Activated effector memory CD4-positive, alpha-beta T cell treated with anti-CD3 and anti-CD28 coated beads, Interleukin-2, amount 50 U/mL, for 16 hours (primary cell): ENCODE measurements at places on chromosomes 3 and 15.

DNA sequence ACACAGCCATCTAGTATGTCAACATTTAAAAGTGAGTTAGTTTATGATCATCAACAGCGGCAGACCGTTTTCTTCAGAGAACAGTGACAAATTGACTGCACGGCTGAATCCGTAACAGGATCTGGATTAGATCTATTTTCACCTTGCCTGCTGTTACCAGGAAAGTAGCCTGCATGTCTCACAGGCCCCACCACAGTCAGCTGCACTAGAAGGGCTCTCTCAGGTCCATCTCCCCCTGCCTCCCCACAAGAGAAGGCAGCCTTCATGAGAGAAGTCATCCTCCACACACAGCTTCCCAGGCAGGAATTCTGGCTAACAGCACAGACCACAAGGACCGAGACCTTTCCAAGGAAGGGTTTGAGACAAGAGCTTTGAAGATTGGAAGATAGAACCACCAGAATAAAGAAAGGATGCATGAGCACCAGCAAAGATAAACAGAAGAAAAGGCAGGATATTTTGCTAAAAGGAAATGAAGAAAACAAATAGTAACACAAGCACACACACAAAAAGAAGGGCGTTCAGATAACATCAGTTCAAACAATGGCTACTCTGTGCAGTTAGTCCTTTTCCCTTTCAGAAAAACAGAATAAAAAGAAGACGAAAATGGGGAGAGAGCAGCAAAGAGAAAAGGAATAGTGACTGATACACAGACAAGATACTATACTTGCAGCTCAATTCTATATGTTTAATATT is 127.5 kb downstream of the SNRK start:
- no peak for DNase-seq

GRCh38 chr3:62214850-62215249 is 158.5 kb downstream of the FEZF2 start:
- DNase-seq: no peak

DNA sequence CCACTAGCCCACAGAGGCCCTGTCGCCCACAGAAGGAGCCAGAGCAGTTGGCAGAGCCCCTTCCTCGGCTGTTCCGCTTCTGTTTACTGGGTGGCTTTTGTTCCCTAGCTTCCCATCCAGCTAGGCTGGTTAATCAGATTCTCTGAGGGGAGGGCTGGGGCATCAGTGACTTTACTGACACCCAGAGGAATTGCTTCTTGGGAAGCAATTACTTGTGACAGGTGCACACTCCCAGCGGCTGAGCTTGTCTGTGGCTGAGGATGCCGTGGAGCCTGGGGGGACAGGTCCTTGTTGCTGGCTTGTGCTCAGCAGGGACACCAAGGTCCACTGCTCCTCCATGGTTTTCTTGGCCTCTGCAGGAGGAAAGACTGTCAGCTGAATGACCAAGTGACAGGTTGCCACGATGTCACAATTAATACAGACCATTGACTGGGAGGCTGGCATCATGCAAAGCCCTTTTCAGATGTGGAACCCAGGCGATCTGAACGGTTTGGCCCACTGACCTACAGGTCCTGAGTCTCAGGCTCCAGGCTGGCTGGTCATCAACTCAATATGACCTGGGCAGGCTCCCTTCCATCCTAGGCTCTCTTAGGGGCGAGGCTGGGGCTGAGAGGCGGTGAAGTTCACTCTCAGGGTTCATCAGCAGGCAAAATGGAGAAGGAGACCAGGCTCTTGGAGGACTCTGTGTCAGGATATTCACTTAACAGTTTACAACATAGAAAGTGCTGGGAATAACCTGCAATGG is 31.8 kb upstream of the SFMBT1 start:
- DNase-seq: peak; percentile 50

DNA sequence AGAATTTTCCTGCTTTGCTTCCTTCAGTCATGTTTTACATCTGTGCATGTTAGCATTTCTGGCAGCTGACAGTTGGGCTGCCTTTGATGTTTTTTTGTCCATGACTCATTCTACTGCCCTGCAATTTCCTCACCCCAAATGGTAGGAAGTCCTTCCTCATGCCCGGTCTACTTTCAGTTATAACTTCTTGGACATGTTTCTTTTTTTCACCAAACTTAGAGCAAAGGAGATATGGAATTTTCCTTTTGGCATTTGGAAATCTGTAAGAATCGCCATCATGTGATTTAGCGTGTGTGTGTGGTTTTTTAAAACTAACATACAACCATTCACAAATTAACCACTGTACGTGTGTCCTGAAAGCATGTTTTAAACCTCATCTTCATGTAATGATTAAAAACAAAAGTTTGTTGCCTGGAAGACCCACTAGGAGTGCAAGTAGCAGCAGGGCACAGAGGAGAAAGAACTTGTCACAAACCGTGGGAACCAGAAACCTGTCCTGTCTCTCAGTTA is 430.7 kb upstream of the CFAP20DC start:
- no peak for DNase-seq

DNA sequence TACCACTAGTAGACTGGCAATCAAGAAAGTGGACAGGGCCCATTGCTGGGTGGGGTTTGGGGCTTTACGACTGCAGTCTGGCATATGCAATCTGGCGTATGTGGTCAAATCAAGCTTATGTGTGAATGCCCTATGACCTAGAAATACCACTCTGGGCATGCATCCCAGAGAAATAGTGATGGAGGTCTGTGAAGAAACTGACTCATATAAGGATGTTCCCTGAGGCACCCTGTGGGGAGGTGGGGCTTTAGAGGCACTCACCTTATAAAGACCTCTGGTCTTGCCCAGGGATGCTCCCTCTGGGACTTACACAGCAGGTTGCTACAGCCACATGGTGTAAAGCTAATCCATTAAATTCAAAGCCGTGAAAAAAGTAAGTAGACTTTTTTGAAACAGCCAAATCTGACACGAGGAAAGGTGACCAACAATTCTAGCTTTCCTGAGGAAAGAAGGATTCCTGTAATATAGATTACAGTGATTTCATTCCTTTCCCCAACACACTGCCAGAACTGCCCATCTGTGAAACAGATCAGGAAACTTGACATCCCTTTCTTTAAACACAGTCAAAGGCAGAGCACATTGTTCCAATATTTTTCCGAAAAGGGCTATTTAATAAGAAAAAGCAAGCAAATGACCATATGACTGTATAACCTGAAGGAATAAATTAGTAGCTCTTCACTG is 13.6 kb downstream of the RARRES1 start:
- DNase-seq: no peak

DNA sequence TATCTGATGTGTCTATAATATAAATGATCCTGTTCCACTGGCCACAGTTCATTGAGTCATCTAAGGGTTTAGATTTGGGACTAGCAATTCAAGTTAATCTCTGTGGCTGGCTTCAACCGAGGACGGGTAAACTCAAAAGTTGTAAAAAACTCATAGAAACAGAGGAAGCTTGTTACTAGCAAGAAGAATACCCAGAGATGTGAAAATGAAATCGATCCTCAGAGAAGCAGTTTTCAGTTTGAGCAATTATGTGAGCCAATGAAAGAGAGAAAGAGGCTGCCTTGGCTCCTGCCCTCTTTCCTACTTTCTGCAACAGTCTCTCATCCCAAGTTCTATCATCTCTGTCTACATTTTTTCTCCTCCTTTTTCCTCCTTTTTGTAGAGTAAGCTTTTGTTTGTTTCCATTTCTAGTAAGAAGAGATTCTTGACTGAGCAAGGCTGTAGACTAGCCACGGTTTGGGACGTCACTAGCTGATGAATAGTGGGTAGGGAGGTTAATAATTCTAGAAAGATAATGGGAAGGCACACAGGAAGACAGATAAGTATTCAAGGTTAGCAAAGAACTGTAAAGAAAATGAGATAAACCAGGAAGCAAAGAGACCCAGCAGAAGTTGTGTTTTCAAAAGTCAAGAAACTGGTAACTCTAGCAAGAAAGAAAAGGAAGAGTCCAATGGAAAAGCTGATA is 298.9 kb upstream of the NR2F2 start:
- DNase-seq: no peak

- DNase-seq: no peak
Observed at GRCh38 chr3:88142094-88142624, 7.6 kb upstream of the C3orf38 start.

GRCh38 chr3:81951106-81951505 is 189.7 kb upstream of the GBE1 start:
- DNase-seq: no peak

DNA sequence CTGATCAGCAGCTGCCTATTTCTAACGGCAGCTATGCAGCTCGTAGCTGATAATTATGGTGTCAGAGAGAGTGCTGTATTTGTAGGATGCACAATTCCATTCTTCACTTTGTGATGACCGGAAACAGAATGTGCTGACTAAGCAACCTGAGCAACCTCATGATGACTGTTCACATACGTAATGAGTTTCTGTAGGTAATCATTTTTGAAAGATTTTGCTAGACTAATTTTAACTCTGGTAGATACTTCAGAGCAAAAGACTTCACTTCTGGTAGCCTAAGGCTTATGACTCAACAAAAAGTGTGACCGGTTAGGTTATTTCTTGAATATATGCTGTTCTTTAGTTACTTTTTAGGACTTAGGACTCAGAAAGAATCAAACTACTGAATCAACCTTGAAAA is 567.7 kb downstream of the NAALADL2 start:
- DNase-seq: no peak

- no peak for DNase-seq
Observed at GRCh38 chr15:67108122-67108961, 42.9 kb downstream of the SMAD3 start.

- no peak for DNase-seq
Observed at GRCh38 chr3:141972399-141972798, 96.0 kb downstream of the ATP1B3 start.

DNA sequence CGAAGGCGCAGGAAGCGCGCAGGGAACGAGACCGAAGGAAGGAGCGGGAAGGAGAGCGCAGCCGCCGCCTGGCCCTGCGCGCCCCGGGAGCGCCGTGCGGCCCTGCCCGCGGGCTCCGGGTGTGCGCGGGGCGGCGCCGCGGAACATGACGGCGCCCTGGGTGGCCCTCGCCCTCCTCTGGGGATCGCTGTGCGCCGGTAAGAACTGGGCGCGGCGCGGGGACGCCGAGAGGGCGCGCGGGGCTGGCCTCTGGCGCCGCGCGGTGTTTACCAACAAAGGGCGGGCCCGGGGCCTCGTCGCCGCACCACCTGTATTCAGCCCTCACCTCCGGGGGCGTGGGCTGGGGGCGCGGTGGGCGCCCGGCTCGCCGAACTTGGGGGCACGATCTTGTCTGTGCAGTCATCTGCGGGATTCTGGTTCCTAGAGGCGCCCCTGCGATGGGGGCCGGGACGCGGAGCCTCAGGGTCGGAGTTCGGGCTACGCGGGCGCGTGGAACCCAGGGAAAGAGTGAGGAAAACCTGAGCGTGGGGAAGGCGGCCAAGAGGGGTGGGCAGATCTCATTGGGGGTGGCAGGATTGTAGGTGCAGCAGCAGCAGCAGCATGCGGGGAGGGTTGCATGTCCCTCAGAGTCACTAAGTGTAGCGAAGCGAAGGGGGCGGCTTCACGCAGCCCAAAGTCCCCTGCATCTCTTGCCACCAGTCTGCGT is 641 bp downstream of the ACVR2B start:
- peak; percentile 70 for DNase-seq

- DNase-seq: no peak
Observed at GRCh38 chr3:186280737-186281136, 81.3 kb downstream of the DGKG start.

DNA sequence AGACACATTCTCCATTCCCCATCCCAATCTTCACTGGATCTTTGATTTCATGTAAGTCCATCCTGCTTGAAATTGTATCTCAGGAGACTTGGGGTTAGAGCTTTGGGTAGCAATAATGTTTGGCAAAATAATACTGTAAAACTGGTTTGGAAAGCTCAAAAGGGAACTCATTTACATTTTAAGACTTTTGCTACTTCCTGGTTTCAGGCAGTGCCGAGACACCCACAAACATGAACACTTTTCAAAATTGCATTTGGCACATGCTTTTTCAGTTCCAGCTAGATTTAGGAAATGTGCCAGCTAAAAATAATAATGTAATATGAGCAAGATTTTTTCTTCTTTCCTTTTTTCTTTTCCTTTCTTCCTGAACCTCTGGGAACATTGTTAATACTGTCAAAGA is 145.7 kb upstream of the CBLB start:
- no peak for DNase-seq

- DNase-seq: no peak
Observed at GRCh38 chr3:134753999-134754742, 40.9 kb upstream of the EPHB1 start.

DNA sequence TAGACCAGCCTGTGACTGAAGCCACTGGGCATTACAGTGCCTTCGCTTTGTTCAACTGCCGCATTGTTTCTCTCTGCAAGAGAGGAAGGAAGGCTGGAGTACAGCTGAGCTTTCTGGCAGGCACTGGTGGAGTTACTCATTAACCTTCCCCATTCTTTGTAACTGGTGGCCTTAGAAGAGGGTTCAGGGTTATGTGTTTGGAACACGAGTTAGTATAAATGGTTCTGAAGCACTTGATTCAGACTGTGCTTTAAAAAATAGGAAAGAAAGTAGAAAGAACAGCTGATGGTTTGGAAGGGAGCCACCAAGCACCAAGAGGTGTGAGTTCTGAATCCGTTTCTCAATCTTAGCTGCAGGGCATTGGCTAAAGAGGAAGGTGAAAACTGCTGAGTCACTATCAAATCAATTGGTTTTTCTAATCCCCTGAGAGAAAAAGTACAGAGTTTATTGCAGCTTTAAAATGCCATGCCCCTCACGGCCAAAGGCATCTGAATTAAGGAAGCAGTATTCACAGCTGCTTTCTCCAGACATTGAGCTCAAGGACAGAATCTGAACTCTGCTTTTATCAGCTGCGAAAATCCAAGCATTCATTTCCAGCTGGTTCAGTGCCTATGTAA is 3.6 kb downstream of the HGD start:
- DNase-seq: no peak

- DNase-seq: no peak
Observed at GRCh38 chr15:81301385-81301784, 22.6 kb downstream of the STARD5 start.

DNA sequence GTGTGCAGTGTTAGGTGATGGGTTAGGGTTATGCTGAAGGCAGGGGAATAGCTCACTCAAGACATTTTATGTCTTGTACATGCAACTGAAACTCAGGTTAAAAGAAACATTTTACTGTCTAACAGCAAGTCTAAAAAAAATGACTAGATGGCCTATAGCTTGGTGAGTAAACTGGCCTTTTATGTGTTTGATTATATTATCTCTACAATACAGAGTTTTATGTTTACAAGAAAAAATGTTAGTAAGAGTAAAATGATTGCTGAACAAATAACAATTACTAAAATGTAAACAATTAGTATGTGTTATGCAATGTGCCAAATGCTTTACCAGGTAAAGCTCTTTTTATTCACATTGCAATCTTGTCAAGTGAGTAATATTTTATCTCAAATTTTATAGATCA is 1039.6 kb downstream of the ROBO2 start:
- no peak for DNase-seq
